ENCODE measurements at places on chromosomes 12 and 14.

- peak; percentile 42 for DNase-seq
Measured at GRCh38 chr14:95460647-95461478, 55.6 kb downstream of the SYNE3 start.

DNA sequence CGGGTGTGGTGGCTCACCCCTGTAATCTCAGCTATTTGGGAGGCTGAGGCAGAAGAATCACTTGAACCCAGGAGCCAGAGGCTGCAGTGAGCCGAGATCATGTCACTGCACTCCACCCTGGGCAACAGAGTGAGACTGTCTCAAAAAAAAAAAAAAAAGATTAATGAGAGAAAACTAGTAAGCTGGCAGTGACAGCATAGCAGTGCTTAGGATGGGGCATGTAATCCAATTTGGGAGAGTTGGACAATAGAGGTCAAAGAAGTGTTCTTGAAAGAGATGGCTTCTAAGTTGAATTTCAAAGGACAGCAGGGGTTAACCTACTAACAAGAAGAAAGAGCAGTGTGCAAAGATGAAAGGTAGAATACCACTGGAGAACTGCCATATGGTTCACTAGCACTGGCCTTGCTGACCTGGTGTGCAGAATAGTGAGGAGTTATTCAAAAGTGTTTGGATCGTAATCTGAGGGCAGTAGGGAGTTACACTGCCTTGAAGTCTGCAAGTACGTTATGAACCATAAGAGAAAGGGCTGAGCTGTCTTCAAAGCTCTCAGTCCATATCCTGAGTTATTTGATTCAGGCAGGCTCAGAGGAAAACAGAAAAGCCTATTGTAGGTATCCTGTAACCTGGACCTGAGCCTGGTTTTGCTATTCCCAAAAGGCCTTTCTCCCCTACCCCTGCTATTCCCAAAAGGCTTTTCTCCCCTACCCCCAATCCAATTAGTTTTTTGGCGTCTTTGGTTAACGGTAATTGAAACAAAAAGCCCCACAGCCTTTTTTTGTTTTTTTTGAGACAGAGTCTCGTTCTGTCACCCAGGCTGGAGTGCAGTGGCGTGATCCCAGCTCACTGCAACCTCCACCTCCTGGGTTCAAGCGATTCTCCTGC, 3.4 kb downstream of the XPOT start:
- DNase-seq: no peak

- DNase-seq: no peak
Measured at GRCh38 chr12:102504280-102504679, 23.9 kb upstream of the IGF1 start.

GRCh38 chr14:66216763-66217162, 269.4 kb upstream of the CCDC196 start:
- no peak for DNase-seq

DNA sequence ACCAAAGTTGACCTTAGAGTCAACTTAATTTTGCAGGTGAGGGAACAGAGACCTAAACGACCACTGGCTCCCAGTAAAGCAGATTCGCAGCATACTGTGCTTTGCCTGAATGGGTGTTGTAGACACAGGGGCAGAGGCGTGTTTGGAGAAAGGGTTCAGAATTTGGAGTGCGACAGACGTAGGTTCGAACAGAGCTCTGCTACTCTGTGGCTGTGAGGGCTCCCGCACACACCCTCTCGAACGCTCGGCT, 243 bp upstream of the TOMM20L start:
- no peak for DNase-seq

GRCh38 chr12:29516431-29516875, 19.0 kb upstream of the OVCH1 start:
- DNase-seq: peak; percentile 64

DNA sequence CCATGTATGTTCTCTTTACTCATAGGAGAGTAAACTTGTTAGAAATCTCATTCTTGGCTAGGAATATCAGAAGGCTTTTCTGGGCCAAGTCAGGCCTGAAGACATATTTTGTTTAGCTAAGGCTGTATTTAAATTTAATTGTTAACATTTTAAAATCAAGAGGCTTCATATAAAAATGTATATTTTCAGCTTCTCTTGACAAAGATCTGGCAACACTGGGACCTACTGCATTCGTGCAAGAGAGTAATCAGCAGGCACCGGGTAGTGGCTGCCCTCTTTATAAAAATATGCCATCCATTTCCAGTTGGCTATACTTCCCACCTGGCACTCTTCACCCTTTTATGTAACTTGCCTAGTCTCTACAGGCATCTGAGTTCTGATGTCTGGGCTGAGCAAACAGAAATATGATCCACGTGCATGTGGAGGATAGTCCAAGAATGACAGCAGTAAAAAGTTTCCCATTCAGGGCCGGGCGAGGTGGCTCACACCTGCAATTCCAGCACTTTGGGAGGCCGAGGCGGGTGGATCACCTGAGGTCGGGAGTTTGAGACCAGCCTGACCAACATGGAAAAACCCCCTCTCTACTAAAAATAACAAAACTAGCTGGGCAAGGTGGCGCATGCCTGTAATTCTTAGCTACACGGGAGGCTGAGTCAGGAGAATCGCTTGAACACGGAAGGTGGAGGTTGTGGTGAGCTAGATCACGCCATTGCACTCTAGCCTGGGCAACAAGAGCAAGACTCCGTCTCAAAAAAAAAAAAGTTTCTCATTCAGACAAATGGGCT, 2.0 kb upstream of the SOS2 start:
- DNase-seq: no peak

- DNase-seq: peak; percentile 85
Measured at GRCh38 chr12:42756841-42757623, 167.5 kb upstream of the PRICKLE1 start.

- peak; percentile 17 for DNase-seq
Measured at GRCh38 chr14:38992067-38992844, 110.8 kb downstream of the SEC23A start.

DNA sequence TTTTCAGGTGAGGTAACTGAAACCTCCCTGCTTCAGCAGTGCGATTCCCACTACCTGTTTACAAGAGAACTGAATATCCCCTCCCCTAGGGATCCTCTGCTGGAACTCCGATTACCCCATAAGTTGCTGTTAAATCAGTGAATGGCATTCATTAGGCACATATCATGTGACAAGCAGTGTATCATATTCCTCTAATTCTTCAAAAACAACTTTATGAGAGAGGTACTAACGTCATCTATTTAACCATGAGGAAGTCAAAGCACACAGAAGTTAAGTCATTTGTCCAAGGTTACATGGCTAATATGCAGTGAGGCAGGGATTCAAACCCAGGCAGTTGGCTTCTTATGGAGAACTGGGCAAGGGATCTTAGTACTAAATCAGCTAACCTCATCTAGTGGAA, 43.9 kb upstream of the PCED1B start:
- DNase-seq: no peak

- no peak for DNase-seq
Measured at GRCh38 chr12:9319044-9319841, 111.0 kb upstream of the PZP start.

GRCh38 chr12:49864798-49865090, 21.8 kb upstream of the BCDIN3D start:
- no peak for DNase-seq

- no peak for DNase-seq
Measured at GRCh38 chr12:70449074-70449752, 83.1 kb downstream of the KCNMB4 start.

DNA sequence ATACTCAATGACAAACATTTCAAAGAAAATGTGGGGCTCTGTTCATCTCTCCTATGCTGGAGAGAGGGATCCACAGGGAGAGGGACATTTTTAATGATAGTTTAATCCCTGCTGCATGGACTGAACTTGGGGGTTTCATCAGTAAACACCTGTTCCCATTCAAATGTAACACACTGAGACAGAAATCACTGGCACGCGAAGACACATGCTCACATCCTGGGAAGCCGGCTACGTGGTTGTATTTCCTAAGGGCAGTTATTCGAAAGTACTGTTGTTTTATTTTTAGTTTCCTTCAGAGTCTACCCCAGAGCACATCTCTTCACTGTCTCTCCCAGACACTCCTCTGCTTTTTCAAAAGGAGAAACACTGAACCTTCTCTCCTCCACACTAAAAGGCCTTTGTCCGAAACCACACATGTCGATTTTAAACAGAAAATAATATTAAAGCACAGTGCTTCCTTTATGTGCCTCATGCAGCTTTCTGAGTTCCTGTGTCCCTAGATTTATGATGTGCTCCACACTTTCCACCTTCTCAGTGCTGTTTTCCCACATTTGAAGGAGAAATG, 52.8 kb downstream of the PTHLH start:
- DNase-seq: no peak

DNA sequence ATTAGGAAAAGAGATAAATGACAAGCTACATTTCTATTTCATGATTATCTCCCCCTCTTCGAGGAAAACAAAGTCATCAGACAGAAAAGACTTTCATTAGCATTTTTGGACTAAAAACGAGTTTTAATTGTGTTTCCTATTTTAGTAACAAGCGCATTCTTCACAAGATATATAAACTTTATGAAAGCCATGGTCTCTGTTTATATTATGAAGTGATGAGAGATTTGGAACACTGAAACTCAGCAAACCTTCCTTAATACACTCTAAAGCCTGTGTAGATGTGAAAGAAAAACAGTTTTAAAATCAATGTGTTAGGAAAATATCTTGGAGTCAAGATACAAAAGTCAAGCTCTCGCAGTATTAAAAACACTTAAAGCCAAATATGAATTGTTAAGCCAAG, 539.1 kb downstream of the LRFN5 start:
- no peak for DNase-seq

DNA sequence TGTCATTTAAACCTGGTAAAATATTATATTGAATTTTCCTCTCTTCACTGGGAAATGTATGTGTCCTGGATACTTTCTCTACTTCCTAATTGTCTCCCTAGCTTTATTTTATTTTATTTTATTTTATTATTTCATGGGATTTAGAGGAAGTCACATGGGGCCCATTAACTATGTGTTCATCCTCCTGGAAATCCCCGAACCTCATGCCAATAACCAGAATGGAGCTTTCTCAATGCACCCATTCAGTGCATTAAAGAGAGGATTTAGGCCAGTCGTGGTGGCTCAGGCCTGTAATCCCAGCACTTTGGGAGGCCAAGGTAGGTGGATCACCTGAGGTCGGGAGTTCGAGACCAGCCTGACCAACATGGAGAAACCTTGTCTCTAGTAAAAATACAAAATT, 1.3 kb upstream of the RPGRIP1 start:
- DNase-seq: no peak

DNA sequence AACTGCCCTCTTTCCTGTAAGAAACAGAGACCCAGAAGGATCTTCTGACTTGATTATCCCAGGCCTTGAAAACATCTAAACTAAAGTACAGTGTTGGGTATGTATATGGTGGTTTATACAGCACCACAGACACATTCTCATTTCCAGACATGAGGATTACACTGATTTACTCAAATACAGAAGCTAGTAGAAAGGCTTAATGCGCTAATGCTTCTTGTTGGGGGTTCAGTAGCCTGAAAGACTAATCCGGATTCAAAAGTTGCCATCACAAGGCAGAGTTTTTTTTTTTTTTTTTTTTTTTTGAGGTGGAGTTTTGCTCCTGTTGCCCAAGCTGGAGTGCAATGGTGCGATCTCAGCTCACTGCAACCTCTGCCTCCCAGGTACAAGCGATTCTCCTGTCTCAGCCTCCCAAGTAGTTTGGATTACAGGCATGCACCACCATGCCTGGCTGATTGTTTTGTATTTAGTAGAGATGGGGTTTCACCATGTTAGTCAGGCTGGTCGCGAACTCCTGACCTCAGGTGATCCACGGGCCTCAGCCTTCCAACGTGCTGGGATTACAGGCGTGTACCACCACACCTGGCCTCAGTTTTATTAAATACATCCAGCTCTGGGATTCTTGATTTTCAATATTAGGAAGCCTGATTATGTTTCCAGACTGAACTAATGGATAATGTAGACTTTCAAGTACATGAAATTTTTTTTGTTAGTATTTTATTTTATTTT, 46.3 kb upstream of the HECTD1 start:
- no peak for DNase-seq

GRCh38 chr12:57733928-57734327, 4.6 kb downstream of the AGAP2 start:
- DNase-seq: no peak

DNA sequence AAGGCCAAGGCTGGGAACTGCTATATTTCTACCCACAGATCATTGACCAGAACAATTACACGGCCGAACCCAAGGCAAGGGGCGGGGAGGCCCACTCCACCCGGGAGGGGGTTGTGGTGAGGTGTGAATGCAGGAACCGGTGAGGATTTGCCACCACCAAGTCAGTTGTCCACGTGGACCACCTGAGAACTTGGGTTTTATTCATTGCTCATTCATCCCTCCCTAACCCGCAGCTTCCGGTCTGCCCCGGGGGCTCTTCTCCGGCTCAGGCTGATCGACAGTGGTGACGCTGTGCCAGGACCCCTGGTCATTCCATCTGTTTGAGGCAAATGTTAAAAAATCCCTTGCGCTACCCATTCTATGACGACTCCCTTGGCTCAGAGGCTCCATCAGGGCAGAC, 127.7 kb upstream of the RTL1 start:
- DNase-seq: no peak

DNA sequence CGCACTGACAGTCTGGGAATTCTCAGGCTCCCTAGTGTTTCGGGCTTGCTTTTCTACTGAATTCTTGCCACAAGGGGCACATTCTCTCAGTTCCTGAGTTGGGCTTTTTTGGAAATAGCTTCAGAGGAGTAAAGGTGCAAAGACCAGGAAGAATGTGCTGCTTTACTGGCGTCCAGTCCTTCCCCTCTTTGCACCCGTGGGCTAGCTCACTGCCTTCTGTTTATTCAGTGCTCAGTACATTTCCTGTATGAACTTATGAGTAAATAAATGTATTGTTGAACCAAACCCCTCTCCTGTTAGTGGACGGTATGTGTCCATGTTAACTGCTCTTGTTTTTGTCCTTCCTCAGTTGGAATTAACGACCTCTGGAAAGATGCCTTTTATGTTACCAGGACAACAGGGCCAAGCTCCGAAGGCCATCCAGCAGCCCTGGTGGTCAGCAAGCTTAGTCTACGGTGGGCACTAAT, 24.0 kb downstream of the GSG1 start:
- no peak for DNase-seq

GRCh38 chr12:89373763-89374572, 21.7 kb upstream of the DUSP6 start:
- DNase-seq: peak; percentile 88
